ENCODE measurements at places on chromosomes 7 and 10.

DNA sequence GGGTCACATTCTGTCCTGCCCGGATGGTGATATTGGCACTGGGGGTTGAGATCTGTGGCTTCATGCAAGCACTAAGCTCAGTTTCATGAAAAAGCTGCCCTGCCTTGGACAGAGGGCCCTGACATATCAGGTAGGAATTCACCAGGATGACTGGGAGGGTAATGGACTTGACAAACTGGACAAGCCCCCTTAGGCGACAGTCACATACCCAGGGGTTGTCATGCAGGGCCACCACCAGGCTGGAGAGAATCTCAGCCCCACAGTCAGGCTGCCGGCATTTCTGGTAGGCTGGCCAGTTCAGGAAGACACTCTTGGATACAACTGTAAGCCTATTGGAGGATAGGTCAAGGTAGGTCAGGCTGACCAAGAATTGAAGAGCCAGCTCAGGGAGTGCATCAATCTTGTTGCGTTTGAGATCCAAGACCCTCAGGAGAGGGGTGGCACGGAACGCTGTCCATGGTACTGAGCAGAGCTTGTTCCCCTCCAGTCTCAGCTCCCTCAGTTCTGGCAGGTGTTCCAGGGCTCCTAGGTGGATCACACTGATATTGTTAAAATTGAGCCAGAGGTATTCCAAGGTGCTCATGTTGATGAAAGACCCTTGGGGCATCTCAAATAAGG, 824 bp downstream of the LRIT2 start:
- peak; percentile 91 for DNase-seq

DNA sequence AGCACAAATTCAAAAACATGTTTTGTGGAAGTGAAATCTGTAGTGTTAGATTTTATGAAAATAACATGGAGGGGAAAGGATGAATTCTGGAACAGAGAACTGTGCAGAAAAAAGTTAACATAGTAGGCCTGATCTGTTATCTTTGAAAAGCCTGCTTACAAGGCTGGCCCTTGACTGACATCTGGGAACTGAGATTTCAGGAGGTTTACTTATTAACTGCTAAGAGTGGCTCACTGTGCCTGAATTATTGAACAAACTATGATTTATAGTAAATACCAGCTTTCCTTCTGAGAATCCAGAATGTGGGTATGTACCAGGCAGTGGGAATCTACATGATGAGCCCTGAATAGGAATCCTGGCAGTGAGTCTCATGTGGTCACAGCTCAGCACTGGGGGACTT, 30.5 kb downstream of the NSUN6 start:
- DNase-seq = no peak

DNA sequence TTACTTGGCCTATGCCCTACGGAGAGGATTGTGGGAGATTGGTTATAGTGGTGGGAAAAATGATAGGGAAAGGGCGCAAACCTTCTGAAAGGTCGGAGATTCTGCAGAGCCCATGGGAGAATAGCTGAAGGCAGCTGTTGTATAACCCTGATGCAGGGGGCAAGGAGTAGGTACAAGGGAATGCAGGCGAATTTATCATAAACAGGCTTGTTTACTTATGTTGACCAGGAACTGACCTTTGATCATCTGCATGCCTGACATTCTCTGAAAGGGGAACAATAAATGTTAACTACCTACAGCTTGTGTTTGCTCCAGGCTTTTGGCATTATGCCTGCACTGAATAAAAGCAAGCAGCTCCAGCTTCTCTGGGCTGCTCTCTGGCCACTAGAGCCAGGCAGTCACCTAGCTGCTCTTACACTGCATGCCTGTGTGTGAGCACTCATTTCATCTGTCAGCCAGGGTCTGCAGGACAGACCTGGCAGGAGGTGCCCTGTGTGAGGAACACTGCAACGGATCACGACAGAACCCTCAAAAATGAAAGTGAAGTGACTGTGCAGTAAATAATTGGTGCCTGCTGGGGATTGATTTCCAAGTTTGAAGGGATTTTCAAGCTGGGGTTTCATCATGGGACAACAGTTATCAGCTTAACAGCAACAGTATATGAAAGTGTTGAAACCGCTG, 31.1 kb upstream of the ABCA13 start:
- DNase-seq = peak; percentile 66

DNA sequence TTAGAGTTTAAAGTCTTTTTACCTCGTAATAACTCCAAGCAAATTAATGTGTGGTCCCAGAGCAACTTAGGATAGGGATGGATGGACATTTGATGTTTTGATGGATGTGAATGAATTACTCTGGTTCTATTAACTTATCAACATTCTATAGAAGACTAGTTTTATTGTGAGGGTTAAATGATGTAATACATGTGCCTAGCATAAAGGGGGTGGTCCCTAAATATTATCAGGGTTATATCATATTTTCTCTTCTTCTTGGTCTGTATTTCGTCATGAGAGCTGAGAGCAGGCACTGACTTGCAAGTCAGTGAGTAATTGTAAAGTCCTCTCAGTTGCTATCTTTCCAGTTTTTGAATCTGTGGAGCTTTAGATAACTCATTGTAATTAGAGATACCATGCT, 219.3 kb downstream of the GATA3 start:
- no peak for DNase-seq

DNA sequence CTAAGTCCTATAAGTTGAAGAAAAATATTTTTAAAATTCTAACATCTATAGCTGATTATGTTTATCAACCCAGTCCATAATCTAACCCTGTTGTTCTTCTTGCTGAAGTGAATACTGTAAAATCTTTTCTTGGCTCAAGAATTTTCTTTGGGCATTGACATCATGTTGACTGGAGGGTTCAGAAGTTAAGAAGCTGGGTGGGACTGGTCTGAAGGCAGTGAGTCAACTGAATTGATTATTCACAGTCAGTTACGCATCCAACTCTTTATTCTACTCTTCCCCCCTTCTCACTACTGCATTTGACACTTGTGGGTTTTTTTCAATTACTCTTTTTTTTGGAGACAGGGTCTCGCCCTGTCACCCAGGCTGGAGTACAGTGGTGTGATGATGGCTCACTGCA, 31.0 kb downstream of the DENND2A start:
- DNase-seq = no peak

DNA sequence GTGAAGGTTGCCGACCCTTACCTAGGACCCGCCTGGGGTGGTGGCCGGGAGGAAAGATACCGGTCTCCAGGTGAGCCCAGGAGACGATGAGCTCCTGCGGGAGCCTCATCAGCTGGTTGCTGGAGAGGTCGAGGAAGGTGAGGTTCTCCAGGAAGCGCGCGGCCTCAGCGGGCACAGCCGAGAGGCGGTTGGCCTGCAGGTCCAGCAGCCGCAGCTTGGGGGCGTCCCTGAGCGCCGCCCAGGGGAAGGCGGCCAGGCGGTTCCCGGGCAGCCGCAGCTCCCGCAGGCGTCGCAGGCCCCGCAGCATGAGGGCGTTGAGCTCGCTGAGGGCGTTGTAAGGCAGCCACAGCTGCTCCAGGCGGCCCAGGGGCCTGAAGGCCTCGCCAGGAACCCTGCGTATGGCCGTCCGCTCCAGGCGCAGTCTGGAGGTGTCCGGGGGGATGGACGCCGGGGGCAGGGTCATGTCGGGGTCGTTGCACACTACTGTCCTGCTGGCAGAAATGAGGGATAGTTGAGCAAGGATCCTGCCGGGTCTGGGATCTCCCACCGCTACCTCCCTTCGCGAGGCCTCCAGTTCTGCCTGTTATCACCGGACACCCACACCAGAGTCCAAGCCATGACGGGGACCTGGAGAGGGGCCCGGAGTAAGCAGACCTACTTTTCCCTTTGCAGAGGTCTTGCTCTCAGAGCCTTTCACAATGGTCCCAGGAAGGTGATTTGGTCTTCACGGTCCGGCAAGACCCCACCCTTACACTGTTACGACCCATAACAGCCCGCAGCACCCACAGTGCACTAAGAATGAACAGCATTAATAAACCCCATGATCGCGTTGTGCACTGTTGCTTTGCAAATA, 3.9 kb downstream of the LRIT1 start:
- DNase-seq = no peak

- DNase-seq = no peak
These were observed 59.8 kb downstream of the NUTM2E start for GRCh38 chr10:79886345-79886744.

GRCh38 chr10:110597476-110597875, 30.0 kb downstream of the SMC3 start:
- no peak for DNase-seq

GRCh38 chr10:110273474-110273873, 31.2 kb downstream of the SMNDC1 start:
- DNase-seq = peak; percentile 55

All from trophoblast cell (in vitro differentiated cells and primary cell).